ENCODE measurements at places on chromosomes 12 and 14.

DNA sequence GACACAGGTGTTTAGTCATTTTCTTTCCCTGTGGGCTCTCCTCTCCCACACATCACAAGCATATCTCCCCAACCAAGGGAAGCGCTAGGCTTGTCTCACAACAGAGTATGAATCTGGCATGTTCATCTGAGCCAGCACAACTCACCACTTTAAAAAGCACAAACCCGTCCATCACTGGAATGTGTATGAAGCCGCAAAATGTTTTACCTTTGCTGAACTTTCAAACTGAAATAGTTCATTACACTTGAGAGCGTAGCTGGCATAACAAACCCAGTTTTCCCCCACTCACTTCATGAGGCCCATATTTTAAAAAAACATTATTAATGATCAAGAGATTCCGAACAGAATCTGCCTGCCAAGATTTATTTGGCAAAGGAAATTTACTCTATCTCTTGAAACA is 15.8 kb downstream of the NID2 start:
- no peak for DNase-seq

GRCh38 chr12:76007640-76008039 is 23.9 kb downstream of the PHLDA1 start:
- DNase-seq, result no peak

GRCh38 chr12:131353826-131354225 is 357.1 kb upstream of the SFSWAP start:
- DNase-seq, result no peak

GRCh38 chr14:76762411-76763095 is 1.3 kb downstream of the VASH1 start:
- DNase-seq, result no peak

GRCh38 chr12:65326616-65327015 is 48.1 kb downstream of the MSRB3 start:
- no peak for DNase-seq

- DNase-seq, result no peak
Measured at GRCh38 chr12:28209782-28210181, 19.5 kb downstream of the CCDC91 start.

DNA sequence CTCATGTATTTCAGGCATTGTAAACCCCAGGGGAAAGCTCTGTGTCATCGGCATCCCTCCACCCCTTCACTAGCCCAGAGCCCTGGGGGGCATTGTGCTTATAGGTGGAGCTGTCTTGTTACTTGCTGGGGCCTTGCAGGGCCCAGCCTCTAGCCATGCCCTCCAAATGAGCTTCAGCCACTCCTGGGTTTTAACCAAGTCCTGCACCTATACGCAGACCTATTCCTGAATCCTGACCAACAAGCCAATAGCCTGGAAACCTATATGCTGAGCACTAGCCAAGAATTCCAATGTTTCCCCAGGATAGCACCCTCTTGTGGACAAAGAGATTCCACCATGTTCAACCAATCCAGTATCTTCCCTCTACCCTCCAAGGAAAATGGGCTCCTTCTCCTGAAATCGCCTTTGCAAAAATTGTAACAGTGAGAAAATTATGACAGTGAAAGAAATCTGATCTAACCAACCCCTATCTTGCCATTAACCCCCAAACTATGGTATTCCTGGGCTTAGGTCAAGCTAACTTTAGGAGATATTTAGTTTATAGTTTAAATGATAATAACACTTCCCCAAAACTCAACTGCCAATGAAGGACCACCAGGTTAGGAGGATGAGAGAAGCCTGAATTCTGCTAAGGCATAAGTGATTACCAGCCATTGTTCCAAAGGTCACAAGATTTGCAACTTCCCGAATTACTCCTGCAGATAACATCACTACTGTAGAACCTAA is 55.5 kb downstream of the TTC7B start:
- no peak for DNase-seq

- no peak for DNase-seq
Measured at GRCh38 chr14:68576496-68577244, 216.2 kb downstream of the ZFP36L1 start.

DNA sequence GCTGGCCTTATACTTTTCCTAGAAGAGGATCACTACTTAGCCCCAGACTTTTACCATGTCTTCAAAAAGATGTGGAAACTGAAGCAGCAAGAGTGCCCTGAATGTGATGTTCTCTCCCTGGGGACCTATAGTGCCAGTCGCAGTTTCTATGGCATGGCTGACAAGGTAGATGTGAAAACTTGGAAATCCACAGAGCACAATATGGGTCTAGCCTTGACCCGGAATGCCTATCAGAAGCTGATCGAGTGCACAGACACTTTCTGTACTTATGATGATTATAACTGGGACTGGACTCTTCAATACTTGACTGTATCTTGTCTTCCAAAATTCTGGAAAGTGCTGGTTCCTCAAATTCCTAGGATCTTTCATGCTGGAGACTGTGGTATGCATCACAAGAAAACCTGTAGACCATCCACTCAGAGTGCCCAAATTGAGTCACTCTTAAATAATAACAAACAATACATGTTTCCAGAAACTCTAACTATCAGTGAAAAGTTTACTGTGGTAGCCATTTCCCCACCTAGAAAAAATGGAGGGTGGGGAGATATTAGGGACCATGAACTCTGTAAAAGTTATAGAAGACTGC is 1.5 kb downstream of the MGAT2 start:
- DNase-seq, result no peak

- DNase-seq, result no peak
Measured at GRCh38 chr12:67928621-67929383, 60.4 kb upstream of the IFNG-AS1 start.

DNA sequence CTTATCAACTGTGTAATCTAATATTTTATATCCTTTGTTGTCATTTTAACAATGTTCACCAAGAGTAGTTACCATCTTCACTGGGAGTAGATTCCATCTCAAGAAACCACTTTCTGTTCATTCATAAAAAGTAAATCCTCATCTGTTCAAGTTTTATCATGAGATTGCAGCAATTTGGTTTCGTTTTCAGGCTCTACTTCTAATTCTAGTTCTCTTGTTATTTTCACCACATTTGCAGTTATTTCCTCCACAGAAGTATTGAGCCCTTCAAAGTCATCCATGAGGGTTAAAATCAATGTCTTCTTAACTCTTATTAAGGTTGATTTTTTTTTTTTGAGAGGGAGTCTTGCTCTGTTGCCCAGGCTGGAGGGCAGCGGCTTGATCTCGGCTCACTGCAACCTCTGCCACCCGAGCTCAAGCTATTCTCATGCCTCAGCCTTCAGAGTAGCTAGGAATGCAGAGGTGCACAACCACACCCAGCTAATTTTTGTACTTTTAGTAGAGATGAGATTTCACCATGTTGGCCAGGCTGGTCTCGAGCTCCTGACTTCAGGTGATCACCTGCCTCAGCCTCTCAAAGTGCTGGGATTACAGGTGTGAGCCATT is 276.6 kb downstream of the ACSS3 start:
- no peak for DNase-seq

DNA sequence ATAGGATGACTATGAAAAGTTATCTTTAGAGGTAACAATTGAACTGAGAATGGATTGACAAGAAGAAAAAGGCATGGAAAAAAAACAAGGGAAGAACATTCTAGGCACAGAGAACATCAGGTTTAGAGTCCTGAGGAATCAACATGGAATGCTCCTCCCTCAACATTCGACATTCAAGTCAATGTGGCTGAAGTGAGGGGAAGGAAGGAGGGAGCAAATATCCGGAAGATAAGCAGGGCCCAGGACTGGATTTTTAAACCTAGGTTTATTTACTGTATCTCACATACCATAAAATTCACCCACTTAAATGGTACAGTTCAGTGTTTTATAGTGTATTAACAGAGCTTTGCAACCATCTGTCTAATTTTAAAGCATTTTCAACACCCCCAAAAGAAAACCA is 9.6 kb upstream of the CCER1 start:
- DNase-seq, result no peak

- DNase-seq, result no peak
Measured at GRCh38 chr12:87066326-87066725, 810.1 kb upstream of the MGAT4C start.

DNA sequence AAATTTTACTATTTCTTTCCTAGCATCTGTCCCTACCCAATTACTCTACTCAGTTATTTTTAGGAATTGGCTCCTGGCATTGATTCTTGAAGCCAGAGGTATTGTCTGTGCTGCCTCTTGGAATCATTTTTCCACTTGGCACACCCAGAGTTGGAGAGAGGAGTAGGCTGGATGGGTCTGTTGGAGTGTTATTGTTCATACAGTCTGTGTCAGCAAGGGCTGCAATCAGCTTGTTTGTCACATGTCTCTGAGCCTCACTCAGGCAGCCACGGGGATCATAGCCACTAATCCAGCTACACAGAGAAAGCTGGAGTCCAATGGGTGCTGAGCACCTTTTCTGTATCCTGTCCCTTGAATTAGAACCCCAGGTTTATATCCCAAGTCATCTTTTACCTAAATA is 176.0 kb upstream of the DYRK2 start:
- no peak for DNase-seq

- no peak for DNase-seq
Measured at GRCh38 chr14:33287189-33287588, 348.5 kb downstream of the NPAS3 start.

- DNase-seq, result no peak
Measured at GRCh38 chr14:25953532-25954139, 644.2 kb downstream of the NOVA1 start.

GRCh38 chr12:56719056-56719455 is 6.0 kb downstream of the NACA start:
- no peak for DNase-seq

DNA sequence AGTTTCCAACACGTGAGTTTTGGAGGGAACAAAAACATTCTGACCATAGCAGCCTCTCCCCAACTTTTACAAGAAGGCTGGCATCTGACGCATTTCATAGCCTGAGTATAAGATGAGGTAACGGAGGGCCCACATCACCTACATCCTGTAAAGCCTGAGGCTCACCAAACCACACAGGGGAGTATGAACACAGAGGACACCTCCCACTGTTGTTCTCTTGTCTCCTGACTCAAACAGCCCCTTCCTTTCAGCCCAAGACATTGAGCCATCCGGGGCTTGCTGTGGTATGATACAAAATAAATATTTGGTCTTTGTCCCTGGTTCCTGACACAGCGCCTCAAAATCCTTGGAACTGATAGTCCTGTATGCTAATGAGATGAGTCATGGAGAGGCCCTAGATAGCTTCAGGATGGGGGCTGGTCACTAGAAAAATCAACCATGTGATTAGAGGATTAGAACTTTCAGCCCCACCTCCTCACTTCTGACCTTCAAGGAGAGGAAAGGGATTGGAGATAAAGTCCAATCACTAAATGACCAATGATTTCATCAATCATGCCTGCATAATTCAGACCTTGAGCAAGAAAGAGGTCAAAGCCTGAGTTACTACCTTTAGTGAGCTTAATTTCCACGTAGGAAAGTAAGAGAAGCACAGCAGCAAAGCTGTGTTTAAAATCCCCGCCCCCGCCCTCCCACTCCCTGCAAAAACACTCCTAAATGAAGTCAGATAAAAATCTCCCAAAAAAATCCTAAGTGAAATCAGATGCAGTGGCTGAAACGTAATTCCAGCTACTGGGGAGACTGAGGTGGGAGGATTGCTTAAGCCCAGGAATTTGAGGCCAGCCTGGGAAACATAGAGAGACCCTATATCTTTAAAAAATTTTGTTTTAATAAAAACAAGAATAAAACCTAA is 236.4 kb downstream of the PCNX1 start:
- DNase-seq, result peak; percentile 30

- no peak for DNase-seq
Measured at GRCh38 chr14:35956376-35957085, 130.4 kb downstream of the BRMS1L start.

DNA sequence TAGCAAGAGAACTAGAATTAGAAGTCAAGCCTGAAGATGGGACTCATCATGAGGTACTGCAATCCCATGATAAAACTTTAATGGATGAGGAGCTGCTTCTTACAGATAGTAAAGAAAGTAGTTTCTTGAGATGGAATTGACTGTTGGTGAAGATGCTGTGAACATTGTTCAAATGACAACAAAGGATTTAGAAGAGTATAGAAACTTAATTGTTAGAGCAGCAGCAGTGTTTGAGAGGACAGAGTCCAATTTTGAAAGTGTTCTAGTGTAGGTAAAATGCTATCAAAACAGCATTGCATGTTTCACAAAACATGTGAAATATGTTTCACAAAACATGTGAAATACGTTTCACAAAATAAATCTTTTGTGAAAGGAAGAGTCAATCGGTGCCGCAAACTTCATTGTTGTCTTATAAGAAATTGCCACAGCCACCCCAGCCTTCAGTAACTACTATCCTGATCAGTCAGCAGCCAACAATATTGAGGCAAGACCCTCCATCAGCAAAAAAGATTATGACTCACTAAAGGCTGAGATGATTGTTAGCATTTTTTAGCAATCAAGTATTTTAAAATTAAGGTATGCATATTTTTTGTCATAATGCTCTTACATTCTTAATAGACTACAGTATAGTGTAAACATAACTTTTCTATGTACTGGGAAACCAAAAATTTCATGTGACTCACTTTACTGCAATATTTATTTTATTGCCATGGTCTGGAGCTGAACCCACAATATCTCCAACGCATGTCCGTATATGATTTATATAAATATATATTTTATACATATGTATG is 173.4 kb upstream of the BMP4 start:
- DNase-seq, result no peak

DNA sequence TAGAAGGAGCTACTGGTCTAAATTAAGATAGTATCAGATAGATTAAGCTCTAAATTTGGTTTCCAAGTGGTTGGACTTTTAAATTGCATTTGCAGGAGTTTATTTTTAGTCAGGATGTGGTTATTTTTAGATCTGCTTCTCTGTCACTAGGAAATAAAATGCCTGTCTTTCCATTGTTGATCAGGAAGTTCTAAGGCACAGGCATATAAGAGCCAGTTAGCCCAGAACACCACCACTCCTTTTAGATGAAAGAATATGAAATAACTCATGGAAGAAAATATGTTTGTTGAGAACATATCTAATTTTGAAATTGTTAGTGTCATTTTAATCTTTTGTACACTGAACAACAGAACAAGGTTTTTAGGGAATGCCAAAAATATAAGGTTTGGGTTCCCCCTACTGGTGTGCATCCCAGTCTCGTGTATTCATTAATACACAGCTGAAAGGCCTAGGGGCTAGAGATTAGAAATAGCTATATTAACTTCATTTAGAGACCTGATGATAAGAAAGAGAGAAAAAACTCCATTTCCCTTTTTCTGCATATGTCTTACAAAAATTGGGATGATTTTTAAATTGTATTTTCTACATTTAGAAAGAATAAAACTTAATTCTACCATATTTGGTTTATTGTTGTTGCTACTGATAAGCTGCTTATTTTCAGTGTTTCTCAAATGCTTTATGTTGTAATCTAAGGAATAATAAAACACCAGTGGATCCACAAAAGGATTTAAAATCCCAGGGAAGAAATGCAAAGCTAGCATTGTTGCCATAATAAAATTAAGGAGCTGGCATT is 67.2 kb downstream of the RIC8B start:
- peak; percentile 42 for DNase-seq

DNA sequence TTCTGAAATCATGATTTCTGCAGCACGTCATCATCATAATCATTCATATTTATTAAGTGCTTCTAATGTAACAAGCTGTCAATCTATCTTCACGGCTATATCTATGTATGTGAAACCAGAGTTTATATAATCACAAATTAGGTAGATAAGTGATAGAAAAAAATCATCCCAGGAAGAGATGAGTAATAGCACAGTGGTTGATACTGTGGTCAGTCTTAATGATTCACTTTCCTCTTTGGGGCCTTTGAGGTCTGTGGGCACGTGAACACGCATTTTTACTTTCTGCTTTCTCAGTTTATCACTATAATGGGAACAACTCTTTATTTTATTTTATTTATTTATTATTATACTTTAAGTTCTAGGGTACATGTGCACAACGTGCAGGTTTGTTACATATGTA is 265.9 kb upstream of the NOVA1 start:
- no peak for DNase-seq

All from CD4-positive, alpha-beta T cell treated with Interleukin-6 at 100 ng/mL for 8 hours (primary cell).